ENCODE measurements at places on chromosomes 7 and 10.

GRCh38 chr7:79837915-79838314 is 296.7 kb upstream of the GNAI1 start:
- DNase-seq = no peak

GRCh38 chr7:2710901-2711551 is 23.0 kb downstream of the AMZ1 start:
- peak; percentile 77 for DNase-seq

- DNase-seq = no peak
Observed at GRCh38 chr10:34373211-34373610, 441.9 kb downstream of the PARD3 start.

- no peak for DNase-seq
Observed at GRCh38 chr10:48661441-48661840, 23.2 kb upstream of the WDFY4 start.

DNA sequence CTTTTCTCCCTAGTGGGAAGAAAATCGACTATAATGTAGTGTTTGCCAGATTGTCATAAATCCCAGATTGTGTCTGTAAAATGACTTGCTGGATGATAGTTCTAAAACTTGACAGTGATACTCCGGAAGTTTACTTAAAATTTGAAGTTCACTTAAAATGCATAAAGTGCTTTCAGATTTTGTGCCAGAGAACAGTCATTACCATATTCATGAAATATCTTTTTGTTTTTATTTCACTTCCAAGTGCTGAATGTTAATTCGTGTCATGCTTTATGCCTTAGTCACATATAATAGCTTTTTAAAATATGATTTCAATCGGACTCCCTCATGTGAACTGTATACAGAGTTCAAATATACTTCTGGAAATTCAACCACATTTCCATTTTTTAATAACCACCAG is 30.4 kb downstream of the PRPF18 start:
- DNase-seq = no peak

DNA sequence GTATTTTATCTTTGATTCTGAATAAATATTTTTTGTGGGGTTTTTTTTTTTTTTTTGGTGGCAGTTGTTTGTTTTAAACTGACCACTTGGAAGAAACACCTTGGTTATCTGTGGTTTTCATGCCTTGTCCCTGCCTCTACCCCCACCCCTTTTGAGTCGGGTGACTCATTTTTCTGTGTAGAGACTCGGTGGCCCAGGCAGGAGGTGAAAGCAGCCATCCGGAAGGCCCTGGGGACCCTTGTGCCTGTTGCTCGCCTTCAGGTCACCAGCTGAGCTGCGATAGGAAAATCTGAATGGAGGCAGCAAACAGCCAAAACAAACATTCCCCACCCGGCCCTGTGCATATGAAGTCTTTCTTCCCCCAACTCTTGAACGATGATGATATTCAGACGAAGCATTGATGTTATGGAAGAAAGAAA is 22.8 kb downstream of the CYP17A1 start:
- no peak for DNase-seq

DNA sequence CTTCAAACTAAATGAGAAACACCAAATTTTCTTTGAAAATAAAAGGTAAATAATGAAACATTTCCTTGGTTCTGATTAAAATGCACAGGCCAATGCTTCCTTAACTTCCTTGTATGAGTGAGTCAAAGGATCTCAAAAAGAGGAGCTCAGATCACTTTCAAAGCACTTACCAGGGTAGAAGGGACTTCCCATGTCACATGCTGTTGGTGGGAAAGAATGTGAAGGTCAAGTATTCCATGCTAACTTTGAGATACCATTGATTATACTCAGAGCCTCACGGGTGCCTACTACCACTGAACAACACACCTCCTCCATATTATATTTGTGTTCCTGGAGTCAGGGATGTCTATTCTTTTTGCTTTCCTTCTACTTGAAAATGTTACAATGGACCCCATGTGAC is 233.5 kb upstream of the KIAA1217 start:
- no peak for DNase-seq

- no peak for DNase-seq
Observed at GRCh38 chr10:60426425-60426824, 36.8 kb upstream of the ANK3 start.

- no peak for DNase-seq
Observed at GRCh38 chr10:89470628-89471027, 56.3 kb downstream of the IFIT5 start.
